ENCODE measurements at places on chromosomes 13 and 19.

GRCh38 chr13:111508902-111509509, 188.6 kb downstream of the TEX29 start:
- DNase-seq, result no peak

- DNase-seq, result no peak
Measured at GRCh38 chr13:99051768-99052455, 74.0 kb upstream of the DOCK9 start.

GRCh38 chr19:12833738-12834565, 427 bp downstream of the RTBDN start:
- DNase-seq, result no peak

DNA sequence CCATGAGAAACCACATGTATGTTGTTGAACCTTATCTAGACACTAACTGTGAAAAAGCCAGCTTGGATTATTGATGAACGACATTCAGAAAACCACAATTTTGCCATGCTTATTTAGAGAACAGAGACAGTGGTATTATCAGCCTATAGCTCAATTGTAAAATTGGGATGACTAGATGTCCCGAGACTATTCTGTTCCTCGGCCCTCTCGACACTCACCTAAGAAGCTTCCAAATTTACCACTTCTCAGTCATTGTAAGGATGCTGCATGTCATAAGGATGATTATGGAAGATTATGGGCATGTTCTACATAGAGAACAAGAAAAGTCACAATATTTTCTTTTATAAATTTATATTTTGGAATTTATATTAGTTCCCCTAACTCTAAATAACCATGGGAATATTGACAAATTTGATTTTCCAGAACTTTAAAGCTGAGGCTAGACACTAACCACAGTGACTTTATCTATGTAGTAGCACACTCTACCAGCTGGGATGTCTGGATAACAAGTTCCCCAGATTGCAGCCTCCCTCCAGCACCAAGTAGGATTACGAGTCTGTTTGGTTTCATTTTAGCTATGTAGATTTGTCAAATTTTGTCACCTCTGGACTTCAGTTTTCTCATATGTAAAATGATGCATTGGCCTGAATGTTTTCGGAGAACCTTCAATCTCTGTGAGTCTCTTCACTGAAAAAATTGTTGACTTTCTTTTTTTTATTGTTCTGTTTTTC, 513.6 kb downstream of the IRS2 start:
- no peak for DNase-seq

GRCh38 chr13:26247011-26247410, 6.9 kb upstream of the CDK8 start:
- no peak for DNase-seq

- no peak for DNase-seq
Measured at GRCh38 chr19:46066471-46066870, 25.7 kb upstream of the IGFL4 start.

DNA sequence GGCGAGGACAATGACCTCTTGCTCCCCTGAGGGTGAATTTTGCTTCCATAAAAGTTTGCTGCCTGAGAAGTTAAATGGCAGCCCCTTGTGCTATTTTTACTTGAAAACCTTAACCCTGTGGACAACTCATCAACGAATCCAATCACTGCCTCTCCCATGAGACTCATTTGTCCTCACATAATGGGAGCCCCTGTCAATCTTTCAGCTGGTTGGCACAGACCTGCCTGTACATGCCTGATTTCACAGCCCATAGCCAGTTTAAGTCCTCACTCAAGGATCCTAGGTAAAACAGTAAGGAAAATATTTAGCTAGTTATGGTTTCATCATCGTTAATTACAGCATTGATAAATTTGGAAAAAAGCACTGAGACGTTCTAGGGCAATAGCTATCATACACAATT, 207.4 kb downstream of the NHLRC3 start:
- no peak for DNase-seq

- DNase-seq, result no peak
Measured at GRCh38 chr13:46864941-46865340, 31.9 kb downstream of the HTR2A start.

- DNase-seq, result no peak
Measured at GRCh38 chr19:900302-901111, 7.2 kb downstream of the RNU6-9 start.

DNA sequence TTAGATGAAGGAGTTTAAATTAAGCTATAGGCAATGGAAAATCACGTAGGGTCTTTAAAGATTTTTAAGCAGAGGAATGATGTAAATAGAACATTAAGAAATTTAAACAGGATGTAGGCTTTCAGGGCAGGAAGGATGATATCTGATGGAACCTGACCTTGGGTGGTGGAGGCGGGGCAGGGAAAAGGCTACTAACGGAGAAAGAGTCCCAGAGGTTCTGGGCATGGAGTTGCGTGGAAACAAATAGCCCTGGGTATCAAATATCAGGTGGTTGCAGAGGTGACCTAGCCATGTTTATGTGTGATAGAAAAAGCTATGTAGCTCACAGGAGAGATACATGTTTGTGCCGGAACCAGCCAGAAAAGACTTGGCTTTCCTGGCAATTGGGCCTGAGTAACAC, 7.8 kb upstream of the CDK8 start:
- no peak for DNase-seq

DNA sequence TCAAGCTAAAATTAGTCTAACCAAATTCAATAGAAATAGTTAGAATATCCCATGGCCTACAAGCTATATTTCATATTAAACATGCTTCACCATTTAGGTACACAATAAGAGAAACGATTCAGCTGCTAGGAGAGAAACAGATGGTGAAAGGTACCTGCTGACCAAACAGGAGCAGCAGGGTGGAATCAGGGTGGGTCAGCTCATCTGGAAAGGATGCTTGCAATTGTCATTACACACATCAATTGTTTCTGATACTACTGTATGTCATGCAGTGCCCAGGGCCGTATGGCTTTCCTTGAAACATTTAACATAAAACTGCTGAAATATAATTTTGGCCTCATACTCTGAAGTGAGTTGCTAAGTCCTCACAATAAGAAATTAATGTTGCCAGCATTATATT, 776.0 kb downstream of the DACH1 start:
- DNase-seq, result no peak

- DNase-seq, result no peak
Measured at GRCh38 chr13:41707194-41707821, 250.0 kb downstream of the RGCC start.

DNA sequence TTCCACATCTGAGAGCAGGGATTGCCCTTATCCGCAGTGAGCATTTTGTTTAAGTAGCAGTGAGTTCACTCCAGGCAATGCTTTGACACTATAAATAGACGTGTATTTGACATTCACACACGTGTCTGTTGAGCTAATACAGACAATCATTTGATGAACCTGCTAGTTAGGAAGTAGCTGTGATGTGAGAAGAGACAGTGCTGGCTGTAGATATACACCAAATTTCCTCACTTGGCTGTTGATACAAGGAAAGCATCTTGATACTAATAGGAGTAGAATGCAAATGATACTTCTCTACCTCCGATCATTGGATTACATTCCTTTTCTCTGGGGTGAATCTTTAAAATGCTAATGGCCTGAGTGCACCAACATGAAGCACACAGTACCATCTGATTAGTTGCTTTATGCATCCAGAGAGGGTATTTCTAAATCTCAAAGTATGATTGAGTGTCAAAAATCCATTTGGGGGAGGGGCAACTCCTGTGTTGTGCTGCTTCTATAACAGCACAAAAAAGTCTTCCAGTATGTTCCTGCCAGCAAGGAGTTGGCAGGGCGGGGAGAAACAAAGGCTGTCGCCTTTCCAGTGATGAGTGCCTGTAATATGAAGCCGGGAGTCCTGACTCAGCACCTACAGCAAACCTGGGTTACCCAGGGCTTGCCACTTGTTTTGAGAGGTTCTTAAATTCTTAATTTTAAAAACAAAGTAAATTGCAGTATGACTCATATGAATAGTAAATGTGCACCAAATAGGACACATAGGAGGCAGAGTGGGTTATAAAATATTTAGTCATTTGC, 7.0 kb downstream of the CUL4A start:
- DNase-seq, result no peak

GRCh38 chr19:48928164-48929025, 5.1 kb upstream of the DHDH start:
- no peak for DNase-seq

GRCh38 chr13:19634256-19634740, 839 bp downstream of the MPHOSPH8 start:
- DNase-seq, result no peak

DNA sequence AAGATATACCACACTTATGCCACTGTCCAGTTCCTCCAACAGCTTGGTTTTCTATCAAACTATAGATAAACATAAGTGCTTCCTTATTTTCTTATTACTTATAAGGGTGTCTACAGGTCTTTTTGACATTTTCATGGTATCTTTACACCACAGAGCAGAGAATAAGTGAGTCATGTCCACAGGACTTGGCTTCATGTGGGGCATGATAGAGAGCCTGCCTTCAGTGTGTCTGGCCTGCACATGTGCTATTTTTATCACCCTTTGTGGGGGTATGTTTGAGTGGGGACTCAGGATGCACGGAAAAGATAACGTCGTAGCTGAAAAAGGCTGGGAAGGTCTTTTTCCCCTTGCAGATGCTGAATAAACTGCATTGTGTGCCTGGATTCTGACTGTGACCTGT, 8.1 kb upstream of the STOML3 start:
- no peak for DNase-seq

GRCh38 chr19:42697884-42698283, 42.4 kb downstream of the PSG3 start:
- no peak for DNase-seq

GRCh38 chr13:65585346-65585745, 1644.8 kb downstream of the PCDH9 start:
- no peak for DNase-seq

GRCh38 chr19:44640518-44640917, 3.2 kb upstream of the PVR start:
- no peak for DNase-seq

DNA sequence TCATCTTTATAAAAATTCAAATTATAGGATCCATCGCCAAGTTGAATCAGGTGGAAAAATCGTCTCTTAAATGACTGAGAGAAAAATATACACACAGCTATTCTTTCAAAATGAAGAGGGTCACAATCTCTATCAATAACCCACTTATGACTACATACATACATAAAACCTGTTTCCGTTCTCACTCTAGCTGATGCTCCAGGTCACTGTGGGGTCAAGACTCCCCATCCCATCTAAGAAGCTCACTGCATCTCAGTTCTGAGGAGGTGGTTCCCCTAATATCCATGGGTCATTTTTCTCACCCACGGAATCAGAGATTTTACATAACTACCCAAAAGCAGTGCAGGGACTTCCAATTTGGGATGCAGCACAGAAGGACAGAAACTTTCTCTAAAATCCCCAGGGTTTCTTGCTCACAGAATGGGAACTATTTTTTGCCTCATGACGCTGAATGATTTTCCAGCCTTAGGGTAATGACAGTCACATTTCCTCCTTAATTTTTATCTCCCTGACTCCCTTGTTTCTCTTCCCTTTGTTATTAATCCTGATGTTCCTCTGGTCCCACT, 56.8 kb downstream of the DOCK9 start:
- DNase-seq, result no peak

DNA sequence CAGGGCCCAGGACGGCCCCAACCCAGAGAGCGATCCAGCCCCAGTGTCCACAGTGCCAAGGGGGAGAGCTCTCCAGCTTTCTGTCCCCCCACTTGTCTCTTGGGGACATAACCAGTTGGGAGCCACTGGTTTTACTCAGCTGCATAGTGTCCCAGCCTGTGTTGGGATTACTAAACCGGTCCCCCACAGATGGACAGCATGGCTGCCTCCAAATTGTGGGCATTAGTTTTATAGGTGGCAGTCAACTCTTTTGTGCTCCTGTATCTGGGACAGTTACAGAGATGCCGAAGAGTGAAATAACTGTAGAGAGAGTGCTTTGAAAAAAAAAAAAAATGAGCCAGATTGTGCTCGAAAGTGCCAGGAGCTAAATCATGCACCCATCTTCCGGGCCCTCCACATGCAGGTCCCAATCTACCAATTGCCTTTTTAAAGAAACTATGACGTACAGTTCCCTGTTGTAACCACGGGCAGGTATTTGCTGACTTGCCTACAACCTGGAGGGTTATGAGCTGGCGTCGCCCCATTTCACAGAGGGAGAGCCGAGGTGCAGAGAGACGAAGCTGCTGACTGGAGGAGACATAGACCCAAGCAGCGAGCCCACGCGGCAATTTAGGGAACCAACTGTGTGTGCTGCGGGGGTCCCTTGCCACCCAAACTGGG, 2.4 kb upstream of the NFIC start:
- no peak for DNase-seq

GRCh38 chr13:49466292-49466838, 22.3 kb downstream of the SETDB2 start:
- DNase-seq, result no peak

- DNase-seq, result no peak
Measured at GRCh38 chr19:36183245-36183628, 31.0 kb upstream of the COX7A1 start.

- no peak for DNase-seq
Measured at GRCh38 chr13:48252176-48252575, 19.2 kb downstream of the ITM2B start.

GRCh38 chr19:8423817-8424223, 10.7 kb downstream of the MARCHF2 start:
- DNase-seq, result no peak

GRCh38 chr13:66128201-66128600, 1101.9 kb downstream of the PCDH9 start:
- DNase-seq, result no peak

- no peak for DNase-seq
Measured at GRCh38 chr13:52428295-52428694, 22.1 kb downstream of the VPS36 start.

DNA sequence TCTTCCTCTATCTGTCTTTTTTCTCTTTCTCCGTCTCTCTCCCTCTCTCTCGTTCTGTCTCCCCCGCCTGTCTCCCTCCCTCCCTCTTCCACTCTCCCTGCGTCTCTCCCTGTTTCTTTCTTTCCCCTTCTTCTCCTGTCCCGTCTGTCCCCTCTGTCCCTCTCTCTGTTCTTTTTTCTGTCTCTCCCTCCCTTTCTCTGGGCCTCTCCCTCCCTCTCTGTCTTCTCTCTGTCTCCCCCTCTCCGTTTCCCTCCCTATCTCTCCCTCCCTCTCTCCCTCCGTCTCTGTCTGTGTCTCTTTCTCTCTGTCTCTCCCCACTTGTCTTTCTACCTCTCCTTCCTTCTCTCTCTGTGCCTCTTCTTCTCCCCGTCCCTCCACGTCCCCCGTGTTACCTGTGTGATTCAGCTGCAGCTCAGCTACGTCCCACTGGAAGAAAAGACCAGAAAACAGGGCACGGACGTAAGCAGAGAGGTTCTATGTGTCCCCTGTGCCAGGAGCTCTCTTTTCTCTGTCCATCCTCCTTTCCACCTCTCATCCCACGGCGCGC, 1.2 kb downstream of the CD70 start:
- DNase-seq, result no peak

- no peak for DNase-seq
Measured at GRCh38 chr19:32921624-32922023, 50.1 kb downstream of the CEP89 start.

DNA sequence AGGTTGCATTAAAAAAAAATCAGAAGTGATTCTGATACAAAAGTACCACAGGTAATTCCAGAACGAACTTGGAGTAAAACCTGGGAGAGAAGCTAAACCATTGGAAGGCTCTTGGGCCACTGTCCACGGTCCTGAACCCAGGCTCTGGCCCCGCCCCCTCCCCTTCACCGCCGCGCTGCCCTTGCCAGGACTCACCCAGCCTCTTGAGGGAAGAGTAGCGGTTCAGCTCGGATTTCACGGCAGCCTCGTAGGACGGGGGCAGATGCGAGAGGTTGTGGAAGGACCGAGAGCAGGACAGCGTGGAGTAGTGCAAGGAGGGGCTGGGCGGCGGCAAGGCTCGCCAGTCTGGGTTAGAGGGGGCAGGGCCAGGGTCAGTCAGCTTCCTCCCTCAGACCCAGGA, 5.7 kb downstream of the SHISA7 start:
- no peak for DNase-seq
